ENCODE measurements at places on chromosomes 5 and 9.

GRCh38 chr5:135100431-135100830 lies 66.4 kb upstream of the PITX1 start:
- no peak for DNase-seq

DNA sequence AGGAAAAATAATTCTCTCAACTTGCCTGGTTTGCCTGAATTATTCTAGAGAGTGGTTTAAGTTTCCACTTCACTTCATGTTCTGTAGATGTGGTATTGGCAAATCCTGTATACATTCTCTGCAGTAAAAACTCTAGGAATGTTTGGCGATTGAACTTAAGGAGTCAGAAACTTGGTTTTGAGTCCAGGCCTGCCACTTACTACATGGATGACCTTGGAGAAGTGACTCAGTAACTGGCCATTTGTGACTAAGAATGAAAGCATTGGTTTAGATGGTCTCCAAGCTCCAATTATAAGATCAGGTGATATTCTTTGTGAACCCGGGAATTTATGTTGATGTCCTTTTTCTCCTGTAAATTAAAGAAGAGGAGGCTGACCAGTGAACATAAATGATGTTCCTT lies 233.8 kb downstream of the GAS1 start:
- no peak for DNase-seq

- no peak for DNase-seq
Observed at GRCh38 chr5:8997542-8998070, 548.3 kb downstream of the SEMA5A start.

DNA sequence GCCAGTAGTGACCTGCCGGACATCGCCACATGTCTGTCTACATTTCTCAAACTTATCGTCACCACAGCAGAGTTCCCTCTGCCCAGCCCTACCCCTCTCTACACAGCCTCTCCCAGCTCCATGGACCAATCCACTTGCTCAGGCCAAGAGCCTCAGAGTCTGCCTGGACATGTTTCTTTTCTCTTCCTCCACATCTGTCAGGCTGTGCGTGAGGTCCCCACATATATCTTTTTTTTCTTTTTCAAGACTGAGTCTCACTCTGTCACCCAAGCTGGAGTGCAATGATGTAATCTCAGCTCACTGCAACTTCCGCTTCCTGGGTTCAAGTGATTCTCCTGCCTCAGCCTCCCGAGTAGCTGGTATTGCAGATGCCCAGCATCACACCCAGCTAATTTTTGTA lies 62.7 kb upstream of the GGTA1 start:
- DNase-seq = no peak

DNA sequence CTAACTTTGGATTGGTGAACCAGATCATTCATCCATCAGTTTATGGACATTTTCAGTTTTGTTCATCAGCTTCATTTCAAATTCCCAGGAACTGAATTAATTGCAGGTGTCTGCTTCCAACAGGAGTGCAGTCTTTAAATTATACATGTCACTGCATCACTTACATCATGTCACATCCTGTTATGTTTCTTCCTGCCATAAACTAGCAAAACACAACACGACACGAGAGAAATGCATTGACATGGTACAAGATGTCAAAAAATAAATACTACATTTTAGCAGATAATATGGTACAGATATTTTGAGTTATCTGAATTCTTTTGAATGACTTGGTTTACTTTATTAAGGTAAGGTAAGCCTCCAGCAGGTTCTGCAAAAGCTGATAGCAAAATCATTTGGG lies 415.5 kb downstream of the NR2F1-AS1 start:
- no peak for DNase-seq

GRCh38 chr5:154860765-154861164 lies 2.3 kb downstream of the CNOT8 start:
- no peak for DNase-seq

GRCh38 chr9:78030296-78030552 lies 1.4 kb downstream of the GNAQ start:
- DNase-seq = no peak

DNA sequence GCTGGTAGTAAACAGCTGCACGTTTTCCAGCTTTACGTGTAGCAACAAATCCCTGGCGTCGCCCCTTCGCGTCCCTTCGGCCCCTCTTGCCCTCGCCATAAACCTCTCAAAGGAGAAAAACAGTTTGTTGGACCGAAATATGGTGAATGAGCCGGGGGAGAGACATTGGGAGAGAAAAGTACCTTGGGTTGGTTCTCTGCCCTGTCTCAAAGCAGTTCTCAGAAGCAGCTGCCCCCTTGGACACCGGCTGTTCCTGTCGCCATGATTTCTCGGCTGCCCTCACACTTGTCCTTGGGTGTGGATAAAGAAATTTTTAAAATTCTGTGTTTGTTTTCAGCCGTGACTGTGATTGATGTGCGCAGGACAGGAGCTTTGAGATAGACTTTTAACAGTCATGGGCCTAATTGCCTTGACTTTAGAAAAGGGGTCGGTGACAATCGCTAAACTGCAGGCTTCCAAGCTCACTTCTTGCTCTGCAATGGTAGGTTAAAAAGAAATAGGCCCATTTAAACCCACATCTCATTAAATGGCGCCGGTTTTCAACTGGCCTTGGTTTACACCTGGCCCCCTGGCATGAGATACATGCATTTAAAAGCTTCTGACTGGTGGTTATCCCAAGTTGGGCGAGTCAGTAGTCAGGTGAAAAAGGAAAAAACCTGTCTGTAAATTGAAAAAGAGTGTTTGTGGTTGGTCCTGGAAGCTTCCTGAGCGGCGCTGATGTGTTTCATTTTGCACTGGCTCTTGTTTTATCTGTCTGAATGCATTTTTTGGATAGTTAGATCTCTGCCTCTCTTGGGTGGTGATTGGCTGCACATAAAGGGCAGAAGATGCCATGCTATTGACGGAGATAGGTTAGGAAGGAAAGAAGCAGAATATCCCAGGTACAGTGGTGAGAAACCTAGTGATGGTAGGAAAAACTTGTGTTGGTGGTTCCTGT lies 983 bp downstream of the RCL1 start:
- no peak for DNase-seq

GRCh38 chr5:72369301-72369700 lies 49.1 kb downstream of the PTCD2 start:
- DNase-seq = no peak

DNA sequence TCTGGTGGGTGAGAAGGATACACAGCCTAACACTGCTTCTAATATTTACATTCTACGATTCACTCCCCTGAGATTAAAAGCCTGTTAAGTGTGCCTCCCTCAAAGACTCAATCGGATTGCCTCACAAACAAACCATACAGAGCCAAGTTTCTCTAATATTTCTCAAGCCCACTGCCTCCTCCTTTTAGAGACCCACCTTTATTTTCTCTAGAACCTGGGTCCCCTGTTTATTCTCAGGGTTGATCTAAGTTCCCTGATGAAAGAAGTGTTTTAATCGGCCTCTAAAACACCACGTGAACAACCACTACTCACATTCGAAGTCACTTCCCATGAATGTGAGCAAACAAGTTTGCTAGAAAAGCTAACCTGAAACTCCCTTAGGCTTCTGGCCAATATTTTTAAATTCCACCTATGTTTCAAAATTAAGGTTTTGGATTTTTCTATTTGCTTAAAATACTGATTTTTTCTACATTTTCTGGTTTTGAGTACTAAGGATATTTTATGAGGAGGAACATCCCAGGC lies 76.5 kb downstream of the GLIS3 start:
- DNase-seq = no peak

GRCh38 chr5:79844571-79844970 lies 146.5 kb downstream of the MTX3 start:
- DNase-seq = no peak

- DNase-seq = no peak
Observed at GRCh38 chr9:20551835-20552234, 70.5 kb downstream of the MLLT3 start.

GRCh38 chr5:147852365-147852764 lies 20.9 kb upstream of the SPINK1 start:
- no peak for DNase-seq

GRCh38 chr5:89232139-89232603 lies 349.2 kb upstream of the MEF2C start:
- no peak for DNase-seq

DNA sequence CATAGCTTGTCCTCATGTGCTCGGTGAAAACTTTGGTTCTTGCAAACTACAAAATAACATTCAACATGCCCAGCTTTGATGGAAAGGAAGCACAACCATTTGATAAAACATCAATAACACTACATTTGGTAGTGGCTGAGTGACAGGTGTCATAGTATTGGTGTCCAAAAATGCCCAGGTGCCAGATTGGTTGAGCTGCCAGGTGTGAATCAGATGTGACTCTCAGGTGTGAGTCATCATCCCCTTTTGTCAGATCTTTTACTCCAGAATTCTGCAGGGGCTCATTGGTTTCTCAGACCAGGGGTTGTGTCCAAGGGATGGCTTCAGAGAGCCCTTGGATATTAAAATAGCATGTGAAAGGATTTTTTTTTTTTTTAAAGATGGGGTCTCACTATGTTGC lies 22.5 kb upstream of the POMT1 start:
- DNase-seq = no peak

DNA sequence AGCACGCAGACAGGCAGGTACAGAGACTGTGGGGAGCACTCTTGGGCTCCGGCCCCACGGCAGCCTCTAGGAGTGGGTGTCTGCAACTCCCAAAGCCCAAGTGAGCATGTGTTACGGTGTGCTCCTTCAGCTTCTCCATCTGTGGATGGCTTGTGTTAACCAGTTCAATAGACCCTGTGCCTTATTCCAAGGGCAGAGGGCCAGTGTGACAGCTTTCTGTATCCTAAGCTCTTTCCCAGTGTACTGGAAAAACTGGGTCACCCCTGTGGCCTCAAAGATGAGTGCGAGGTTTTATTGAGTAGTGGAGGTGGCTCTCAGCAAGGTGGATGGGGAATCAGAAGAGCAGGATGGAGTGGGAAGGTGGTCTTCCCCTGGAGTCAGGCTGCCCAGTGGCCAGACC lies 78.3 kb downstream of the ADAMTS16 start:
- peak; percentile 35 for DNase-seq

GRCh38 chr5:92023555-92023954 lies 640.4 kb upstream of the ARRDC3 start:
- DNase-seq = no peak

DNA sequence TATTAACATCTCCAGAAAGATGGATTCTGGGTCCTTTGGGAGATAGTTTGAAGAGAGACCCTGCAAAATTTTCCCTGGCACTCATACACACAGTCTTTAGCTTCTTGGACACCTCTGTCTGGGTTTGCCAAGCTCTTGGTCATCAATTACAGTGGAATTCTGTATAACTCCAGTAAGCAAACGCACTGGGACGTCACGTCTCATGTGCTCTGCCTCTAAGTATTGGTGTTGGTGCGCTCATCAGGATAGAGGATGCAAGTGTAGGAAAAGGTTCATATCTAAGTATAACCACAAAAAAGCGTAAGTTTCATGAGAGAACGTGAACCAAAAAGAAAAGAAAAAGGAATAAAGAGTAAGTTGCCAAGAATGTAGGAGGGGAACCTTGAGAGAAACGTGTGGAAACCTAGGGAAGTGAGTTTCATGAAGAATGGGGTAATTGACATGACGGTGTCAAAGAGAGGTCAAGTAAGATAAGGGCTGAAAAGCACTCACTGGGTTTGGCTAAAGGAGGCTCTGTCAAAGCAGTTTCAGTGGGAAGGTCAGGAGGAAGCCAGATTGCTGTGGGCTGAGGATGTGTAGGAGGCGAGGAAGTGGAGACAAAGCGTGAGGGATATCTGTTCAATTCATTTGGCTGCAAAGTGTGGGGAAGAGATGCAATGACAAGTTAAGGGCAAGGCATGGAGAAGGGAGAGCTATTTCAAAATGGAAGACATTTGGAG lies 92.7 kb downstream of the RAD23B start:
- no peak for DNase-seq

- DNase-seq = no peak
Observed at GRCh38 chr5:111927191-111927590, 170.2 kb upstream of the NREP start.

- DNase-seq = no peak
Observed at GRCh38 chr5:162107591-162107990, 40.0 kb downstream of the GABRG2 start.

DNA sequence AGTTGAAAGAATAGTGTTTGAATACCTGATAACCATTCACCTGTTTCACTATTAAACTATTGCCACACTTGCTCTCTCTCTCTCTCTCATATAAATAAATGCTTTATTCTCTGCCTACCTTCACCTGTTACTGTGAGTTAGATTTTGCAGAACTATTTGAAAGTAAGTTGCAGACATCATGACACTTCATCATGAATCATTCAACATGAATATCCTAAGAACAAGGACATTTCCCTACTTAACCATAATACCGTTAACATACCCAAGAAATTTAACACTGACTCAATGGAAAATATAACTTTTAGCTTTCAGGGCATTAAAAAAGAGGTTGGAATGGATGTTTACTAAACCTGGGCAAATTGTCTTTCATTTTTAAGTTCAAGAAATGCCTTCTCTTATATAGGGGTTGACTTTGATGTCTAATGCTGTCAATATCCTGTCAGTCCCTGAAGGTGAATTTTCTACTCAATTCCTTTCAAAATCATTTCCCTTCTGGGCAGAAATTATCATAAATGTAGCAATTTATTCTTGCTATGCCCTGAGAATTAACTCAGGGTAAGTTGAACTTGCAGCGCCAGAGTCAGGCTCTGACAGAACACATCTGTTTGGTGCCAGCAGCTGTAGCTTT lies 582.6 kb upstream of the TLE4 start:
- DNase-seq = no peak

GRCh38 chr5:13994621-13995253 lies 50.2 kb upstream of the DNAH5 start:
- DNase-seq = no peak

- no peak for DNase-seq
Observed at GRCh38 chr9:79256691-79257213, 315.0 kb upstream of the TLE4 start.

DNA sequence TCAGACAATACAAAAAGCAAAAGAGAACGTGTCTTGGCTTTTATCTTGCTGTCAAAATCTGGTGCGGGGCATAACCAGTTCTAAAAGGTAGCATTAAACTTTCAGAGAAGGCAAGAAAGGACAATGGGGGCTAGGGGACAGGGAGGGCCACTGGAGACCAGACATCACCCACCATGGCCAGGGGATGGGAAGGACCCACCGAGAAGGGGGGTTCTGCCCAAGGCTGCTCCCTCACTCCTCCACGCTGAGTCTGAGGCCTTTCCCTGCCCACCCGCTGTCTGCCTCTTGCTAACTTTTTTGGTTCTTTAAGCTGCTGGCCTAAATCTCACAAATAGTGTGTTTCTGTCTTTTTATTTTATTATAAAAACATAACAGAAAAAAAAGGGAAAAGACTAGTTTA lies 33.6 kb downstream of the ATPSCKMT start:
- DNase-seq = no peak

DNA sequence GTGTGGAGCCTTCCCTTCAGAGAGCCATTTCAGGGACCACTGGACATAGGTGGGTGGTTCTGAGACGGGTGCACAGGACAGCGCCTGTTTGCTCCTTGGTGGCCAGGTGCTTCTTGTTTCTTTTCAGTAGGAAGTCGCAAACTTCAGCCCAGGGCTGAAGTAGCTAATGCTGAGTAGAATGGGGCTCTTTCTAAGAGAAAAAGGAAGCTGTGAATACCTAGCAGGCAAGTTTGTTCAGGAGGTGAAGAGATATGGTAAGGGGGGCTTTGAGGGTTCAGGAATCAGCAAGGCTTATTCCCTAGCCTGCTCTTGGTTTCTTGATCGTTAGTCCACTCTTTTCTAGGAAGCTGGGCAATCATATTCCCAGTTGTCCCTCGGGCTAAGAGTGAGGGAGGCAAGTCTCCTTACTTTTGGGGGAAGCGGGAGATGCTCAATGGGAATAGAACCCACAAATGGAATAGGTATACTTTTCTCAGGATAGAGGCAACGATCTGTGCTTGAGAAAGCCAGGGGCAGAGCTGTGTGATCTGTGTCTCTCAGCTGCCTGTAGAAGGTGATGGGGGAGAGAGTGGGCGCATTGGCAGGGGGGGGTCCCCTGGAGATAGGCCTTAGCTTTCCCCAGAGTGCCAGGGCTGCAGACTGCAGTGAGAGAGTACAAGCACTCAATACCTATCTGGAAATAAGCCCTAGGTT lies 1.9 kb upstream of the PURA start:
- DNase-seq = no peak

Measured in aorta (tissue), 5 donors.